Hypothalamus (tissue), 51 donors: ENCODE measurements at places on chromosomes 5 and 9.

DNA sequence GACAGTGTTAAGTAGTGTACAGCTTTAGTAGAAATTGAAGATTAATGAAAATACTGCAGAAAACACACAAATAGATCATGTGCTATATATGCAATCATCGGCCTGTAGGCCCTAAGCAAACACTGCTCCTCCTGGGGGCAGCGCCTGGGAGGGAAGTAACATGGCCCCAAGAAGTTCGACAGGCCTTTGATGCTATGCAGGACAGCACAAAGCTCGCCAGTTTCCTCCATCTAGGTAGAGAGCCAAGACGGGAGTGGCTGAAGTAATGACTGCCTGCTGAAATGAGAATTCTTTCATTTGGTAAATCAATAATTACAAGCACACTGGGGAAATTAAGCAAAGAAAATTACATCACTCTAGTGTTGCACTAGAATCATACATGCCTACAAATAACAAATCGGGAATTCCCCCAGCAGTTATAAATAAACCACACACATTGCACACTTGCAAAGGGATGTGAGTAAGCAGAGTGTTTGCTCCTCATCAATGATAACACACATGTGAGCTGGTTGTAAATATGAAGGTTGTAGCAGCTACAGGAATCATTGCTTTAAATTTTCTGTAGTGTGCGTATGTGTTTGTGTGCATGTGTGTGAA is 219.9 kb upstream of the NFIL3 start:
- DNase-seq, result no peak

GRCh38 chr5:172841256-172841655 is 7.2 kb downstream of the ERGIC1 start:
- DNase-seq, result no peak

DNA sequence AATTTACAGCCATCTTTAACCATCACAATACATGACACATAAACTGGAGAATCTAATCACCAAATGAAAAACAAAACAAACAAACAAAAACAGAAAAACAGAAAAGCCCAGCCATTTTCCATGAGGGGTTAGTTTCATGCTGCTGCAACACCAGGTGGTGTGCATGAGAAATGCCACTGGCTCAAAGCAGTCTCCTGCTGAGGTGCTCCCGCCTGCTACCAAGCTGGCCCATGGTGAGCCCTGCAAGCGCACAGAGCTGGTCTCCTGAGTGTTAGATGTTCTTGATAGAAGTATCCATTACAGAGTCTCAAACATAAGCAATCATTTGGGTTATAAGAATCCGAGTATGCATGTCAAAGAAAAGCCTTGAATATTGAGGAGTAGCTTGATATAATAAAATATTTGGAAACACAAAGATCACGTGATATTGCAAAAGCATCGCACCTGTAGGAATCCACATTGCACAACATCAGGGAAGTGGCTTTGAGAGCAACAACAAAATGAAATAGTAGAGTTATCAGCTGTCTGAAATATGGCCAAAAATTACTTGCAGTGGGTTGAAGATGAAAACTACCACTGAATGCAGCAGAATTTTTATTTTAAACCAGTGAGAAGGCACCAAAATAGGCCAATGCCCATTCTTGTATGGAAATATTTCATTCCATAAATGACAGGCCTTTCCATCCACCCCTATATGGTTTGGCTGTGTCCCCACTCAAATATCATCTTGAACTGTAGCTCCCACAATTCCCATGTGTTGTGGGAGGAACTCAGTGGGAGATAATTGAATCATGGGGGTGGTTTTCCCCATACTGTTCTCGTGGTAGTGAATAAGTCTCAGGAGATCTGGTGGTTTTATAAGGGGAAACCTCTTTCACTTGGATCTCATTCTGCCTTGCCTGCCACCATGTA is 194.8 kb downstream of the SYK start:
- no peak for DNase-seq

GRCh38 chr5:28344836-28345433 is 1306.5 kb upstream of the CDH9 start:
- DNase-seq, result no peak

DNA sequence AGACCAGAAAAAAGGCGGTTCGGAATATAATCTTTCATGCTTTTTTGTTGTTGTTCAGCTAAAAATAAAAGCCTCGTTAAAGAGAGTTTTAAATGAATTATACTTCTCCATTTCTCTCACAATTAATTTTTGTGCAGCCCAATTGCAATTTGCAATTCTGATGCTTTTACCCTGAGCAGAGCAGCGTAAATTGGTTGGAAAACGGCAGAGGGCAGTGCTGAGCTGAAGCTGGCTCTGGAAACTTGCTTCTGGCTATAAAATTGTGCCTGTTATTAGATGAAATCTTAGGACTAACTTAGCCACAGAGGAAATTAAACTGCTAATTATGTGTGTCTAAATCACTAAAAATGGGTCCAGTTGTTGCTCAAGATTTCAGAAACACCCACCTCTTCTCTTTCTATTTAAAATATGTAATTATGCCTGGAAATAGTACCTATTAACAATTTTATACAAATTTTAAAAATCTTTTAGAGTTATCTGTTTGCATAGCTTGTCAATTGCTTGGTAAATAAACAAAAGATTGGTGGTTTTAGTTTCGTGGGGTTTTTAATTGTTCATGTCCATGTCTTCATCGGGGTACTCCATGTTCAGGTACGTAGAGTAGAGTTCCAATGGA is 441.8 kb upstream of the TLE4 start:
- DNase-seq, result no peak

DNA sequence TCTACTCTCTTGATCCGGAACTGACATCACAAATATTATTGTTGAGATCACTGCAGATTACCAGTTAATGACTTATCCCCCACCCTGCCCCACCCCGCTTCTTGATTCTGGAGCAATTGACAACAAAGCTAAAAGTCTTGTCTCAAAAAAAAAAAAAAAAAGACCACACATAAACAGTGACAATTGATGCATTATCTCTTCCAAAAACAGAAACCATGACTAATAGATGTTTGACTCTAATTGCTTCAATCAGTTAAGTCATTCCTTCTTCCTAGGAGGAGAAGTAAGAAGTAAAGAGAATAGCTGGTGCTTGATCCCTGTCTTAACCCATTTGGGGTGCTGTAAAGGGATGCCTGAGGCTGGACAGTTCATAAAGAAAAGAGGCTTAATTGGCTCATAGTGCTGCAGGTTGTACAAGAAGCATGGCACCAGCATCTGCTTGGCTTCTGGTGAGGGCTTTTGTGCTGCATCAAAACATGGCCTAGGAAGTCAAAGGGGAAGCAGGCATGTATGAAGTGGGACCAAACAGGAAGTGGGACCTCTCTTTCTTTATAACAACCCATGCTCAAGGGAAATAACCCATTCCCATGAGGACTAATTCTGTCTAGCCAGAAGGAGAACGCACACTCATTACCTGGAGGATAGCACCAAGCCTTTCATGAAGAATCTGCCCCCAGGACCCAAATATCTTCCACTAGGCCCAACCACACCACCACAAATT is 158.7 kb downstream of the TMEM167A start:
- no peak for DNase-seq

- no peak for DNase-seq
Observed at GRCh38 chr5:1542781-1543180, 19.0 kb upstream of the LPCAT1 start.

- DNase-seq, result no peak
Observed at GRCh38 chr5:107964722-107965121, 294.0 kb upstream of the EFNA5 start.

GRCh38 chr5:137032929-137033328 is 466.2 kb downstream of the SPOCK1 start:
- no peak for DNase-seq

DNA sequence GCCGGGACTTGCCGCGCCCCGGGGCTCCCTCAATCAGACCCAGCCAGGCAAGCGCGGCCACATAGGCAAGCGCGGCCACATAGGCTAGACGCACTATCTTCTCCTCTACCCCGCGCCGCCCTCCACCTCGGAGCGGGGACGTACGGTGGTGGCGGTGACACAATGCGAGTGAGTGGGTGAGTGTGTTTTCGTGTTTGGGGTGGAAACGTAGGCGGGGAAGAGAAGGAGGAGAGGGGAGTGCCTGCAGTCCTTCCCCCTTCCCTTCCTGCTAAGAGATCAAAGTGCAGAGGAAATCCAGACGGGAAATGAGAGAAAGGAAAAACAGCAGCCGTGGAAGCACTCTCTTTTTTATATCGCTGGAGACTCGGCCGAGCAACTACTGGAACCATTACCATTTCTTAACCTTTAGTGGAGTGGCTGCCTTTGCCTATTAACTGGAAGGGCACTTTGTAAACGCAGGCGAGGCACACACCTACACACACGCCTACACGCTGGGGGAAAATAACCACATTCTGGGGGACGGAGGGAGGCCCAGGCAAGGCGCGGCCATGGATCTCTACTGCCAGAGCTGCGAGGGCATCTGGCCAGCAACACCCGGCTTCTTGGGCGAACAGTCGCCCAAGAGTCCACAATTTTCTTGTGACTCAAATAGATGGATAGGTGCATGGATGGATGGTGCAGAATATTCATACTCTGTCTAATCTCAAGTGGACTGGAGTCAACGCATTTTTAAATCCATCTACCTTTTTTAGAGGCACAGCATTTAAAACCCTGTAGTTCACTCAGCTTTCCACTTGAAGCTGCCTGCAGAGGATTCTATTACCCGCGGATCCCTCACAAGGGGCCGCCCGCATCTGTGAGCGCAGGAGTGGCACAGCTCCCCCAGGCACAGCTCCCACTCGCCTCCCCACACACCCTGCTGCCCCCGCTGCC is 2.1 kb downstream of the EDIL3 start:
- DNase-seq, result peak; percentile 53

DNA sequence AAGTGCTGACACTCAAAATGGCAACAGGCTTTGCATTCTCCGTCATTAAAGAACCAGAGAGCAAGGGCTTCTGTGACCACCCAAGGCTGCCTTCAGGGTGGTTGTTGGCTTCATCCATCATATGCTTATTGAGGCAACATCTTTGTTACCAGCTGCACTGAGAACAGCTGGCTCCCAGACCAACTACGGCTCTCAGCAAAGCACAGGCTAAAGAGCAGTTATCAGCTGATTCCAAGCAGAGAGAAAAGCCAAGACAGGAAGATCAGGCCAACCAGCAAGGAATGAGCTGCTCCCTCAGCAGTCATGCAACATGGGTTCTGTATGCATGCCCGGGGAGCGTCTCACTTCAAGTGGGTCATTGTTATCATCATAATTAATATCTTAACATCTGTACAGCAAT is 358.9 kb downstream of the ACTL7B start:
- no peak for DNase-seq

GRCh38 chr5:177100714-177101121 is 14.0 kb downstream of the FGFR4 start:
- DNase-seq, result no peak

GRCh38 chr9:68732405-68733020 is 27.5 kb downstream of the PIP5K1B start:
- DNase-seq, result no peak

- DNase-seq, result no peak
Observed at GRCh38 chr5:3590967-3591900, 4.4 kb upstream of the IRX1 start.

DNA sequence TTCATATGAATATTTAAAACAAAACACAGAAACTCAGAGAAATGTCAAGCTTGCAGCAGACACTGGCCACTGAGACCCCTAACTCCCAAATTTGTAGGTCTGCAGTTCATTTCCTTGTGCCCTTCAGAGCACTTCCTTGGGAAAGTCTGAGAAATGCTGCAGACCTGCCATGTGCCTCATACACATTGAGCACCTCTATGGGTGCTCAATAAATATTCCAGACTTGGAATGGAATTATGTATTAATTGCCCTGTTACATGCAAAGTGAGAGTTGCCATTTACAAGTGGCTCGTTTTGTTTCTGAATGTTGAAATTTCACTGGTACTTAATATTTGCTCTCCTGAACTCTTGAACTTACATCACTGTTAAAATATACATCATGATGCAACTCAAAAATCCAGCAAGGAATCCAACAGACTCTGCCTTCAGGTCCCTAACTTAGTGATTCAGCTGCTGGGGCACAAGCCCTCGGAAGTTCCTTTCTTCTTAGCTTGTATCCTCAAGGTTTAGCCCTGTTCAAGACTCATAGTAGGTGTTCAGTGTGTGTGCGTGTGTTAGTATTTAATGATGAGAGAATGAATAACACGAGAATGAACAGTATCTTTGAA is 90.6 kb downstream of the PTCD2 start:
- DNase-seq, result no peak

DNA sequence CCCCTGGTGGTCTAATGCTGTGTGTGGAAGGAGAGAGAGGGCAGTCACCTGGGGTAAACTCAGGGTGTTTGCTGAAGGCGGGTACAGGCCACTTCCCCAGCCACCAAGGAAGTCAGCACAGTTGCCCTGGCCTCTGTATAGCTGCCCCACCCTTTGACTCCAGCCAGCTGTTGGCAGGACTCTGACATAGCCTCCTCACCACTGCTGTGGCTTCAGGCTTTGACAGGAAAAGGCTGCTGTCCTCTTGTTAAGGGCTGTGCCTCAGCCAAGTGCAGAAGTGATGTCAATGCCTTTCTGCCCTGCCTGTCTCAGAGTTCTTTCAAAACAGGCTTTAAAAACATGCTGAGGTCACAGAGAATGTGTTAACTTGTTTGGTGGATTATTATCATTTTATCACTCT is 487.2 kb upstream of the KLF4 start:
- no peak for DNase-seq

- DNase-seq, result peak; percentile 33
Observed at GRCh38 chr9:106621313-106622163, 241.4 kb upstream of the ZNF462 start.

GRCh38 chr5:126595486-126596083 is 566 bp upstream of the ALDH7A1 start:
- no peak for DNase-seq

DNA sequence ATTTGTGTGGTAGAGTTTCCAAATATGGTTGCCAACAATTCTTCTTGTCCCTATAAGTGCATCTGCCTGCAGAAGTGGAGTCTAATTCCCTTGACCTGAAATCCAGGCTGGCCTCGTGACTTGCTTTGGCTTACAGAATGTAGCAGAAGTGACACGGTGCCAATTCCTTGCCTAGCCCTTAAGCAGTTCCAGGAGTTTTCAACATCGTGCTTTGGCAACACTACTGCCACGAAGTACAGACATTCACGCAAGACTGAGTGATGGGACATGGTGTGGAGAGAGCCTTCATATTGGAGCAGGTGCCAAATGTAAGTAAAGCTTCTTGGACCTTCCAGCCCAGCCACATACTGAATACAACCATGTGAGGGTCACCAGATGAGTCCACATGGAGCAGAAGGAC is 92.9 kb upstream of the NEK6 start:
- peak; percentile 58 for DNase-seq

DNA sequence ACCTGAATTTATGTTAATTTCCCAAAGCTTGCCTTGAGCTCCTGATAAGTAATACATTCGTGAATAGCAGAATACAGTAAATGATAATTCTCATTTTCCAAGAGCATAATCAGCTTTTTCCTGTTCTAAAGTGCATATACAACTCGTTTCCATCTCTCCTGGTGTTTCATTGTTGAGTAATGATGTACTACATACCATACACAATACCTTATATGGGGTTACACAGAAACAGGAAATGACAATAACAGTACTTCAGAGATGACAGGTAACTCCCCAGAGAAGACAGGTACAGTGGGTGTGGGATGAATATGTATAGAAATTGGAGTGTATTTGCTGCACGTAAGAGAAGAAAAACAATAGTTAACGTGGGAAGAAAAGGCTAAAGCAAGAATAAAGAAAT is 287.1 kb downstream of the TENT4A start:
- no peak for DNase-seq

GRCh38 chr5:106154280-106154716 is 1516.4 kb downstream of the EFNA5 start:
- DNase-seq, result no peak

- DNase-seq, result no peak
Observed at GRCh38 chr5:127014573-127014972, 15.8 kb downstream of the MARCHF3 start.

GRCh38 chr5:171990713-171991015 is 15.8 kb downstream of the FBXW11 start:
- DNase-seq, result no peak

- no peak for DNase-seq
Observed at GRCh38 chr5:148973455-148973854, 89.4 kb downstream of the SH3TC2 start.
